Stimulated activated CD4-positive, alpha-beta T cell treated with anti-CD3 and anti-CD28 coated beads, Interleukin-4, amount 100 ng/mL, for 4 hours (primary cell): ENCODE measurements at places on chromosomes 12 and 14.
A peak's percentile ranks its signal among the peaks of the same experiment; 100 is the strongest.

GRCh38 chr14:88227693-88228092, 95.4 kb downstream of the KCNK10 start:
- no peak for DNase-seq

DNA sequence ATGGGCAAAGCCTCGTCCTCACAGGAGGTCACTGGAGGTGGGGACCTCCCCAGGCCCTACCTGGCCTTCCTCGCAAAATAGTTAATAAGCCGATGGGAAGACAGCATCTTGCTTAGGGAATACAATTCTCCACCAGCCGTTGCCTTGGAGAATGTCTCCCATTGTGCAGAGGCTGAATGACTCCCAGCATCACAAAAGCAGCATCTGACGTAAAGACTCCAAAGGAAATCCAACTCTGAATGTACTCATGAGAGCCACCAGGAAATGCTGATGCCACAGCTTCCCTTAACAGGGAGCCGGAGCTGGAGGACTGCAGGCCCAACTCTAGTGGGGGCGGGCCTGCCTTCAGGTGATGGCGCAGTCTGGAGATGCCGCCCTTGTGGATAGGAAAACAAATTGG, 15.5 kb downstream of the CCDC63 start:
- no peak for DNase-seq

DNA sequence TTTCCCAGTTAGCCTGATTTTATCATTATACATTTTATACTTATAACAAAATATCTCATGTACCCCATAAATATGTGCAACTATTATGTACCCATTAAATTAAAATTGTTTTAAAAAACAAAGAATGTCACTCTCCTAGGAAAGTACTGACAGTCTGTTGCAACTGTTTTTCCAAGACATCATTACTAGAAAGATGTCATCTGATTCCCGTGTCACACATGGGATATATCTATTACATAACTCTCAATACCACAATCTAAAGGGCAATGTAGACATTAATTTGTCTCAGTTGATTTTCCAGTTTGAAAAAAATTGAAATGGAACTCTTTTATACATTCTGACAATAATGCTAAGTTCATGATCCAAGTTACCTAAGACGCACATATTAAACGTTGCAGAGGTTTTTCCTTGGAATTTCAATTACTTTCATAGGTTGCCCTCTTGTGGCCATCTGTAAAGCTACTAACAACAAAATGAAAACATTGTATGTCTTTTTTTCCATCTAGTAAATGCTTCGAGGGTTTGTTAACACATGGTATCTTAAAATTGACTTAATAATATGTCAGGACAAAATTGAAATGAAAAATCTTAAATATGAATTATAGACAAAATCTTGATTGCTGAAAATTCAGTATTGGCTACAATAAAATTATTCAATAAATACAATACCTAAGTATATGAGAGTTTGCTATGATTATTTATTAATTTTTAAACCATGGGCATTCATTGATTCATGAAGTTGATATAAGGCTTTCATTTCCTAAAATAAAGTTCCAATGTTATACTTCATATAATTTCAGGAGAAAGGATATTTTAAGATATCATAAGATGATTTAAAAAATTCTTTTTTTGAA, 131.6 kb downstream of the PPFIA2 start:
- DNase-seq = no peak

DNA sequence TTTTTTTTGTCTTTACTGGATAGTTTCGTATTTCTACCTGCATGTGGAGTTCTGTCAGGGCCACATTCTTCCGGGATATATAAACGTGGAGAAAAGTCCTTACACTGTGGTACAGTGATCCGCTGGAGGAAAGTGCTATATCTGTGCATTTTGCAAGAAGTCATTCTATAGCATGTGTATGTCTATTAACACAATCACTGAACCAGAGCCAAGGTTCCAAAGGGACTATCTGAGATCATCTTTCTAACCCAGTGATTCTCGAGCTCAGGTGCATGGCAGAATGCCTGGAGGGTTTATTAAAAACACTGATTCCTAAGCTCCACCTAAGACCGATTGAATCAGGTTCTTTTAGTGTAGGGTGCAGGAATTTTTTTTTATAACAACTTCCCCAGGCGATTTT, 354.0 kb downstream of the NRXN3 start:
- no peak for DNase-seq

DNA sequence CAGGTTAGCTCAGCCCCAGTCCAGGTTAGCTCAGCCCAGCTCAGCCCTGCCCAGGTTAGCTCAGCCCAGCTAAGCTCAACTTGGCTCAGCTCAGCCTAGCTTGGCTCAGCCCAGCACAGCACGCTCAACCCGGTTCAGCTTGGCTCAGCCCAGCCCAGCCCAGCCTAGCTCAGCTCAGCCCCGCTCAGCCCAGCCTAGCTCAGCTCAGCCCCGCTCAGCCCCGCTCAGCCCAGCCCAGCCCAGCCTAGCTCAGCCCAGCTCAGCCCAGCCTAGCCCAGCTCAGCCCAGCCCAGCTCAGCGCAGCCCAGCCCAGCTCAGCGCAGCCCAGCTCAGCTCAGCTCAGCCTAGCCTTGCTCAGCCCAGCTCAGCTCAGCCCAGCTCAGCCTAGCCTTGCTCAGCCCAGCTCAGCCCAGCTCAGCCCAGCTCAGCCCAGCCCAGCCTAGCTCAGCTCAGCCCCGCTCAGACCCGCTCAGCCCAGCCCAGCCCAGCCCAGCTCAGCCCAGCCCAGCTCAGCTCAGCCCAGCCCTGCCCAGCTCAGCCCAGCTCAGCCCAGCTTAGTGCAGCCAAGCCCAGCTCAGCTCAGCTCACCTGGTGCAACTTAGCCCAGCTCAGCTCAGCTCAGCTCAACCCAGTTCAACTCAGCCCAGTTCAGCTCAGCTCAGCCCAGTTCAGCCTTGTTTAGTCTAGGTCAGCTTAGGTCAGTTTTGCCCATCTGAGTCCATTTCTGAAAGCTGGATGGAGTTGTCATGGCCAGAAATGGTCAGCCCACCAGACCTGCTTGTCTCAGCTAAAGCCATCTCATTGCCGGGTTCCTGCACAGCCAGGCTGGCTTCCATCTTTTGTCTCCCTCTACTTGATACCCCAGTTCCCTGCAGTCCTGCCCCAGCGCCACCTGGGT, 333.6 kb downstream of the TMEM121 start:
- DNase-seq = no peak

DNA sequence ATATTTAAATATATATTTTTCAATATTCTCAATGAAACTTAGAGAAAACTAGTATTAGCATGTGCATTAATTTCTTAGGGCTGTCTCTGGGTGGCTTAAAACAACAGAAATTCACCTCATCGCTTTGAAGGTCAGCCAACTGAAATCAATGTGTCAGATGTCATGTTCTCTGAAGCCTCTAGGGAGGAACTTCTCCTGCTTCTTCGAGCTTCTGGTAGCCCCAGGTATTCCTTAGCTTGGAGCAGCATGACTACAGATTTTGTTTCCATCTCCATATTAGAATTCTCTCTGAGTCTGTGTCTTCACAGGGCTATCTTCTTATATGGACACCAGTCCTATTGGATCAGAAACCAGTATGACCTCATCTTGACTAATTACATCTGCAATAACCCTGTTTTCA, 221.5 kb downstream of the PDZRN4 start:
- DNase-seq = no peak

- no peak for DNase-seq
These were observed 75.2 kb upstream of the TMCC3 start for GRCh38 chr12:94725375-94726168.

- DNase-seq = no peak
These were observed 83.8 kb downstream of the PEBP1 start for GRCh38 chr12:118219772-118220171.

DNA sequence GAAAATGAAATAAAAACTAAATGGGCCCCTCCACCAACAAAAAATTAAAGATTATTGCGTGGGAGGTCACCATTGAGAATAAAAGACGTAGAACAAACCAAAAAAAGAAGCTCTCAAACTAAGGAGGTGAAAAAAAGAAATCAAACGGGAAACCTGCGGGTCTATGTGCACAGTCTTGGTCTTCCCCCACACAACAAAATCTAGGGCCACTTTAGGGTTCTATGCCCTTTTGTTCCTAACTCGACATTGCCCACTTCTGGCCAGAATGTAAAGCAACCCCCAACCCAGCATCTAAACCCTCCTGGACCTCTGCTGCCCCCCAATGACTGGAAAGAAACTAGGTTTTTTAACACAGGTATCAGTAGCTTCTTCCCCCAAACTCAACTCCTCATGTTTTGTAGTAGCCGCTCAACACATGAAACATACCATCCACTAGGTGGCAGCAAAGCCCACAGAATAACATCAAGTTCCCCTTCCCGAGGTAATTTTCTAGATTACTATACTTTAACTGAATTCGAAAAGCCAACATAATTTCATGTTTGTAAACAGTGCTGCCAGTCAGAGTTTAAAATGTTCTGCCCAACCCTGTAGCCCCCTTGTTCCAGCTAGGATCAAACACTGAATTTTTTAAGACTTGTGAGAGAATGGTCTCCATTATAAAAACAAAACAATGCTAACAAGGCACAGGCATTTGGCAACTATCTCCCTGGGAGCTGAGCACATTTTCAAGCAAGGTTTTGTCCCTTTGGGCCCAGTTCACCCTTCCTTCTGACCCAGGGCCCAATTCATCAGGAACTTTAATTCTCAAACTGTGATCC, 18.7 kb downstream of the DAD1 start:
- DNase-seq = peak; percentile 89

DNA sequence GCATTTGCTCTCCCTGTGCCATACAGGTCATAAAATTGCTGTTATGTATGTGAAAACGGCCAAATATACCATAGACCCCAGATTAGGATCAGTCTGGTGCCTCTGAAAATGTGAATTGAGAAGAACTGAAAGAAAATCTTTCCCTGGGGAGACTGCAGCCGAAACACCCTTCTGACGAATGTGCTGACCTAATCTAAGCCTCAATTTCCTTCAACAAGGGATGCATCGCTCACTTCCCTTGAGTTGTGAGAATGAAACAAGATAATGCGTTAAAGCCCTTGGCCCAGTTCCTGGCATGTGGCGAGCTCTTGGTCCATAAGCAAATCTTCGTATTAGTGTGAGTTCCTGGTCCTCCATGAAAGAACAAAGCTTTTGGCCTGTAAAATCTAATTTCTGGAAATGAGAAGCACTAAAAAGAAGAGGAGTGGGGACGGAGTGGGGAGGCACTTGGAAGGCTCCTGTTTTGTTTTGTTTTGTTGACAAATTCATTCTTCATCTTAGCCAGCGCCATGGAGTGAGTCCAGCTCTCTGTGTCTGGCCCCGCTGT, 49.5 kb upstream of the RTRAF start:
- no peak for DNase-seq

GRCh38 chr12:4477129-4477528, 31.5 kb upstream of the FGF6 start:
- no peak for DNase-seq

DNA sequence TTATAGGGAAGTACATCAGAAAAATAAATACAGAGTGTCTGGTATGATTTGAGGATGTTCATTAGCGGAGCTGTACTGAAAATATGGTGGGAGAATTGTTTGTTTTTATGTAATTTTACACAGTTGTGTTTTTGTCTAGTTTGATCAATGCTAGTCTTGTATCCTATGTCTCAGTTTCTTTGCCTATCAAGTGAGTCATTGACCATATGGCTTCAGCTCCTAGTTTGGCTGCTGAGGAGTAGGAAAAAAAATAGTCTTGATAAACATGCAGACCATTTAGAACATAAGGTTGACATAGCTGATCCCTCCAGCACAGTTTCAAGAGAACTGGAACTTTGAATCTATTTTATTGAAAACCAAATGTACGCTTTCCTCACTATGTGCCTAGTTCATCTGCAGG, 1292.1 kb upstream of the FLRT2 start:
- DNase-seq = no peak

- DNase-seq = no peak
These were observed 449.6 kb upstream of the RGS6 start for GRCh38 chr14:71482671-71483070.

- DNase-seq = no peak
These were observed 6.6 kb upstream of the ADGRD1 start for GRCh38 chr12:130947028-130947613.

GRCh38 chr14:32609388-32609787, 280.3 kb downstream of the AKAP6 start:
- DNase-seq = no peak

- DNase-seq = no peak
These were observed 70.2 kb upstream of the EGLN3 start for GRCh38 chr14:34021096-34021495.

DNA sequence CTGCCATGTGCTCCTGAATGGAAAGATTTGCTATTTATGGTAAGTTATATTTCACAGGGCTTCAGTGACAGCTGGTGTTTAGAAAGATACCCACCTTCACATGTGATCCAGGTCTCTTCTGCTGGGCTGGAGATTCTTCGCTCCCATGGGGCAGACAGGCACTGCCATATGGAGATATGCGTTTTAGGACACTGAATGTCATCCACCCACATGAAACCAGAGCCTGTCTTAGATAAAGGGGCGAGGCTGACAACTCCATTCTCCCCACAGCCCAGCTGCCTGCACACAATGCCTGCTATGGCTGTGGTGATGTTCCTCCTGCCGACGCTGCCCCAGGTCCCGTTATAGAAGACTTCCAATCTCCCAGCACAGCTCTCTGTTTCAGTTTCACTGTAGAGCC, 69.4 kb downstream of the ACSM4 start:
- no peak for DNase-seq

GRCh38 chr14:104477666-104478380, 101.7 kb upstream of the C14orf180 start:
- DNase-seq = no peak

- no peak for DNase-seq
These were observed 239.4 kb downstream of the C12orf75 start for GRCh38 chr12:105569886-105570285.

DNA sequence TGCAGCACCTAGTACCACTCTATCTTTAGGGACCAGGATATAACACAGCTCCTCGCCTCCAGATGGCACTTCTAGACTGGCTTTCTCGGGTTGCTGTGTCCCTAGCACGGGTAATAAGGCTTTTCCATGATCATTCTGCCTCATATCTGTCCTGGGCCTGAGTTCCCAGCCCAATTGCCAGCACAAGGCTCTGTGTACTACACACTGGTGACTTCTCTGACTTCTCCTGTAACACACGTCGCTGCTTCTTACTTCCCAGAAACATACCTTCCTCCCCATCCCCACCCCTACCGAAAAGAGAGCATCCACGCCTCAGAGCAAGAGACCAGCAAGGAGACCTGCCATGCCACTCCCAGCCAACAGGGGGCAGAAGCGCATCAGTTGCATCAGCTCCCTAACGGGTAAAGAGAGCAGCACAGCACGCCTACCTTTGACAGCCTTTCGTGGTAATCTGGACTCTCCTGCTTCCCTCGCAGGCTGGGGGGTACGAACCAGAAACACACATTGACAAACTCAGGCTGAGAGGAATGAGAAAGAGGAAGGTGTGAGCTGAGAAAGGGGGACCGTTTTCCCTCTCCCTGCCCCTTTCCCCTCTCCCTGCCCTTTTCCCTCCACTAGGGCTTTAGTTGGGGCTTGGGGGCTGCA, 21.2 kb upstream of the ZNF740 start:
- DNase-seq = peak; percentile 87

GRCh38 chr12:14570231-14570630, 2.5 kb upstream of the PLBD1 start:
- DNase-seq = no peak

GRCh38 chr12:124629789-124630480, 62.5 kb upstream of the NCOR2 start:
- no peak for DNase-seq
